ENCODE measurements at places on chromosomes 4 and X. TPM values are rescaled to one million over a fixed set of nuclear protein-coding genes. Genes with fewer than 3 reads are reported as not detected.
A peak's percentile ranks its signal among the peaks of the same experiment; 100 is the strongest.

Gene ZCCHC12
- total RNA-seq, result 0.32 TPM

- no peaks in the 10 kb centered on the region for H3K27me3 ChIP-seq
- H3K27ac ChIP-seq, result no peak overlapping the region
- no peaks in the 10 kb centered on the region for H3K36me3 ChIP-seq
- peaks cover 32% of the 10 kb centered on the region for H3K4me1 ChIP-seq
- DNase-seq, result no peak
These were observed 18.0 kb downstream of the RUFY3 start for GRCh38 chr4:70739496-70740337.

DNA sequence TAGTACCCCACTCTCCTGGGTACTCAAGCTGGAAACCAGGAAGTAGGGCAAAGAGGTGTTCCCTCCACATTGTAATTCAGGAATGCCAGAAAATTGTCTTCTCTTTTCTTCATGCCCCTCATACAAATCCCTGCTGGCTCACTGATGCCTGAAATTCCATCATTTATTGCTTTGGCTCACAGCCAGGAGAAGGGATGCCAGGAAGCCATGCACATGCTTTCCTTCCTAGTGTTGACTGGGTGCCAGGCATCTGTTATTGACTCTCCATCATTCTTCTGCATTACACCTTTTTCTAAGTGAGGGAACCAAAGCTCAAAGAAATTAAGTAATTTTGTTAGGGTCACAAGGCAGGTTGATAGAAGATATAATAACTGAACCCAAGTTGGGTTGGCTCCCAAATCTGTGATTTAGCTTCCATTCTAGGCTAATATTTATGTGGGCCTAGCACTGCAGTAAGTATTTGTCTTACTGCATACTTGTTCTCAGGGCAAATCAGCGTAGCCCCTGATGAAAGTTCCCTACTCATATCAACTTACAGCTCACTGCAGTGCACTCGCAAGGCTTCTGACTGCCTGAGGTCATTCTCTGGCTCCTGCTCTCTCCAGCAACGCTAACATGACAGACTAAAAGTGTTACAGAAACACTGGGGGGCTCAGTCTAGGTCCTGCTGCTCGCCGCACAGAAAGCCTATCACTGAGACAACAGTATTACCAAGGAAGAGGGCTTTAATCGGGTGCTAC is 89.0 kb downstream of the TRAPPC11 start:
- H3K27ac ChIP-seq, result no peak overlapping the region
- H3K36me3 ChIP-seq, result no peaks in the 10 kb centered on the region
- H3K4me1 ChIP-seq, result no peaks in the 10 kb centered on the region
- no peaks in the 10 kb centered on the region for H3K27me3 ChIP-seq

DNA sequence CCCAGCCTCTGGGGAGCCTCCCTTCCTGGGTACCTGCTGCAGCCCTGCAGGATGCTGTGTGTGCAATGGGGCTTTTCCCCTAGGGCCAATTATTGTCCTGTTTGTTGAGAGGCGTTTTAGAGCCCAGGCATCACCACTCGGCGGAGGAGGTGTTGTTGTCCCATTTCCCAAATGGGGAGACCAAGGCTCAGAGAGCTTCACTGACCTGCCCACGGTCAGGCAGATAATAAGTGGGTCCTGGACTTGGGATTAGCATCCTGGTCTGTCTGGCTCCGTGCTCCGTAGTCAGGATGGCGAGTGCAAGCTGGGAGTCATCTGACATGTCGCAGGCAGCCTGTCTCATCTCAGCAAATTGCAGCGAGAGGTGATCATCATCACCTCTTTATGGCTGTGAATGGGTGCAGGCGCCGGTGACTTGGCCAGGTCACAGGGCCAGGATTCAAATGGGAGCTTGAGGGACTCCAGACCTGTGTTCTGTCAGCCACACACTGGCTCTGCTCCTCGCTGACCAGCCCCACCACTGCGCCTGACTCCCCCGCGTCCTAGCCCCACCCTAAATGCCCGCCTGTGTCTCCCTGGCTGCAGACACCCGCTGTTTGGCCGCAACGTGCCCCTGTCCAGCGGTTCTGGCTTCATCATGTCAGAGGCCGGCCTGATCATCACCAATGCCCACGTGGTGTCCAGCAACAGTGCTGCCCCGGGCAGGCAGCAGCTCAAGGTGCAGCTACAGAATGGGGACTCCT is 16.6 kb downstream of the HTRA3 start:
- DNase-seq, result no peak
- H3K27ac ChIP-seq, result no peak overlapping the region
- no peaks in the 10 kb centered on the region for H3K36me3 ChIP-seq
- H3K27me3 ChIP-seq, result no peaks in the 10 kb centered on the region
- H3K4me3 ChIP-seq, result no peak overlapping the region

DNA sequence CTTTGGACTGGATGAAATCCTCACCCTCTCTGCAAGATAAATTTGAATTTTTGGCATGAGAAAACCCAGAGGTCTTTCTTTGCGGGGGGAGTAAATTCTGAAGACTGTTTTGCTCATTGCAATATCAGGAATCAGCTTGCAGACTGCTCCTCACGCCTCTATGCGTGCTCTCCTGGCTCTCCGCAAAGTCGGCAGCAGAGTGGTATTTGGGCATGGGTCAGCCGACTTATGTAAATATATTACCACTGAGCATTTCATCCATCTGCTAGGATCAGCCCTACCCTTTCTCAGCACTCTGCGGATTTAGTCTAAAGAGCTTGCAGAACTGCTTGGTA is 288.0 kb downstream of the ASMT start:
- DNase-seq, result no peak
- peaks cover 3% of the 10 kb centered on the region for H3K27me3 ChIP-seq
- H3K4me3 ChIP-seq, result no peak overlapping the region
- no peaks in the 10 kb centered on the region for H3K36me3 ChIP-seq

DNA sequence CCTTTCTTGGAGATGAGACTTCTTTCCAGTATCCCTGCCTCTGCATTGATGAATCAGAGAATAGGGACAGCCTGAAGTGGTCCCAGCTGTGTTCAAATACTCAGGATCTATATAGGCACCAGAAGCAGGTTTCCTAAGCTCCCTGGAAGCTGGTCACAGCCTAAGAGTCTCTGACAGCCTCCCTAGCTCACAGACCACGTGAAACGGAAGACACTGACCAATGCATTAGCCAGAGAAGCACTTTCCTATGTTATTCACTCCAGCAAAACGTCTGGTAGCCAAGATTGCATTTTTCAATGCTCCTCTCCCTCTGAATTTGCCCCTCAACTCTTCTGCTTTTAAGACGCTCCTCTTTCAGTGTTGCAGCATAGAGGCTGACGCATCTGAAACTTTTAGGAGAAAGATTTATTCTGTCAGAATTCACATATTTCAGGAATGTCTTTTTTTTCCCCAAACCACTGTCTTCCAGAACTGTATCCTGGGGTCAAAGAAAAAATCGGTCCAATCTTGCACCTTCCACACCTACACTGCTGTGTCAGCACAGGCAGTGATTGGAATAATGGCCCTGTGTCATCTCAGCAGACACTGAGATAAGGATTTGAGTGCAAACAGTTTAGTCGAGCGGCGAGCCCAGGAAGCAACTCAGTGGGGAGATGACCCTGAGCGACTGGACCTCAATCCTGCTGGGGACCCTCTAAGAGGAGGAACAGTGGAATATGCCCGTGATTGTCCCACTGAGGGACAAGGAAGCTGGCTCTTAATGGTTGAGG is 109.4 kb downstream of the SMIM20 start:
- no peak for DNase-seq
- H3K27ac ChIP-seq, result no peak overlapping the region
- no peaks in the 10 kb centered on the region for H3K27me3 ChIP-seq

DNA sequence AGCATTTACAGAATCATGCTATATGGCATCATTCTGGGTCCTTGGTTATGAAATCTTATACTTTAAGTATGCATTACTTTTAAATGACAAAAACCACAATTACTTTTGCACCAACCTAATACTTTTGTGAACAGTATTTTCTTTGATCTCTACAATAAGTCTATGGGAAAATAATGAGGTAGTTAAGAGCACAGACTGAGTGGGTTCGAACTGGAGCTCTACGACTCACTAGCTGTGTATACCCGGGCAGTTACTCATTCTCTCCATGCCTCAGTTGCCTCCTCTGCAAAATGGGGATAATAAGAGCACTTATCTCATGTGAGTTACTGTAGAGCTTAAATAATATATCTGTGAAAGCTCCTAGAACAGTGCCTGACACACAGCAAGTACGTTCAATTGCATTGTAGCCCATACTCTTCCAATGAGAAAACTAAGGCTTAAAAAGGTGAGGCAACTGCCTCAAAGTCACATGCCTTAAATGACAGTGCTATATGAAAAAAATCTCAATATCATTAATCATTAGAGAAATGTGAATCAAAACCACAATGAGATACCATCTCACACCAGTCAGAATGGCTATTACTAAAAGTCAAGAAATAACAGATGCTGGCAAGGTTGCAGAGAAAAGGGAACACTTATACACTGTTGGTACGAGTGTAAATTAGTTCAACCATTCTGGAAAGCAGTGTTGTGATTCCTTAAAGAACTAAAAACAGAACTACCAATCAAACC is 151.5 kb downstream of the CHIC2 start:
- H3K27me3 ChIP-seq, result peaks cover 12% of the 10 kb centered on the region
- H3K36me3 ChIP-seq, result no peaks in the 10 kb centered on the region
- no peak overlapping the region for H3K4me3 ChIP-seq
- H3K4me1 ChIP-seq, result peaks cover 8% of the 10 kb centered on the region

- DNase-seq, result no peak
- no peak overlapping the region for H3K27ac ChIP-seq
- H3K36me3 ChIP-seq, result no peaks in the 10 kb centered on the region
- no peak overlapping the region for H3K4me3 ChIP-seq
These were observed 112.2 kb downstream of the AGTR2 start for GRCh38 chrX:116282751-116283150.

- H3K36me3 ChIP-seq, result no peaks in the 10 kb centered on the region
- peaks cover 22% of the 10 kb centered on the region for H3K4me1 ChIP-seq
- no peak overlapping the region for H3K4me3 ChIP-seq
- no peak overlapping the region for H3K27ac ChIP-seq
These were observed 76.1 kb upstream of the STS start for GRCh38 chrX:7071390-7071789.

DNA sequence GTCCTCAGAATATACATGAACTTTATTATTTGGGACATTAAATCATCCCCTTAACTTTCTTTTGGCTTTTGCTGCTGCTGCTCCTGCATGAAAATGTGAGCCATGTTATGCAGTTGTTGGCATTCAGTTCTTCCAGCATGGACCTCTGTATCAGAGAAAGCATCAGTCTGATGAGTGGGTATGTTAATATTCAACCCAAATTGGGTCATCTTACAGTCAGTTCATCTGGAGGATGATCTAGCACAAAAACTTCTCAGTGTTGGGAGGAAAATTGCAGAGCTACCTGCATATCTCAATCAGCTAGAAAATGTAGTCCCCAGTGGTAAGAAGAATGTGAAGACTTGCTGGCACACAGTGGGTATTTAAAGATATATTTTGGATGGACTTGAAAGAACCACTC is 96.7 kb downstream of the IL1RAPL2 start:
- H3K4me1 ChIP-seq, result no peaks in the 10 kb centered on the region
- H3K4me3 ChIP-seq, result no peak overlapping the region
- H3K27ac ChIP-seq, result no peak overlapping the region
- H3K36me3 ChIP-seq, result no peaks in the 10 kb centered on the region
- no peaks in the 10 kb centered on the region for H3K27me3 ChIP-seq

Gene LSM6
- 42.7 TPM for total RNA-seq

- H3K36me3 ChIP-seq, result peaks cover 10% of the 10 kb centered on the region
- H3K27ac ChIP-seq, result no peak overlapping the region
- no peaks in the 10 kb centered on the region for H3K27me3 ChIP-seq
- peak overlapping the region; percentile 89 for H3K4me3 ChIP-seq
- H3K4me1 ChIP-seq, result peaks cover 16% of the 10 kb centered on the region
These were observed 357 bp upstream of the IGBP1 start for GRCh38 chrX:70132877-70133302.

DNA sequence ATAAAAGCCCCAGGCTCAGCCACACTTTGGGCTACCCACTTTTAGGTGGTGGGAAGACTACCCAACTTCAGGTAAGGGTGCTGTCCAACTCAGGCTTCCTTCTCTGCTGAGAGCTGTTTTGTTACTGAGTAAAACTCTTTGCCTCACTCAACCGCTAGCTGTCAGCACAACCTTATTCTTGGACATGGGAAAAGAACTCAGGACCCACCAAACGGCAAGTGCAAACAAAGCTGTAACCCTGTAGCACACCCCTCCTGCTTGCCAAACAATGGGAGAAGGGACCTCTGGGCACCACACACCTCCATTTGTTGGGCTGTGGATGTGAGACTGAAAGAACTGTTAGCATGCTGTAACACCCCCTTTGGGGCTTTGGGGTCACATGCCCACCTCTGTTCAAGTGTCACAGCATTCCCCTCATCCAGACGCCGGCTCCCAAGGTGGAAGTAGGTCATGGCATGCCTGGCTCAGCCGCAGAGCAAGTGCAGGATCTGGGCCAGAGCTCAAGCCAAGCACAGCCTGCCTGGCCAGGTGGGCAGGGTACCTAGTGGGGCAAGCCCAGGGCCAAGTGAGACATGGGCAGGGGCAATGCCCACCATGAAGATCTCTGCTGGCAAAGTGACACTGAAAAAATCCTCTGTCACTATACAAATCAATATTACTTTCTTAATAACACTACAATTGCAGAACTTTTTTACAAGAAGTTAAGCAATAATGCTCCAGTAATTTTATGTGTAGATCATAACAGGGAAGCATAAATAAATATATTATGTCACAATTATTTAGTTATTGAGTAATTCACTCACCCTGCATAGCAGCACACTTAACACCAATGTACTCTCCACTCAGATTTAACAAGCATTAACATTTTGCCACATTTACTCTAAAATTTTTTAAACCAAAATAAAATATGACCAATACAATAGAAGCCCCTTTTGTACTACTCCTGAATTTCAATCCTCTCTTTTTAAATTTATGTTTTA is 107.2 kb downstream of the TBCK start:
- peaks cover 4% of the 10 kb centered on the region for H3K36me3 ChIP-seq
- no peaks in the 10 kb centered on the region for H3K27me3 ChIP-seq
- no peak for DNase-seq
- no peak overlapping the region for H3K27ac ChIP-seq
- H3K4me1 ChIP-seq, result no peaks in the 10 kb centered on the region
- no peak overlapping the region for H3K4me3 ChIP-seq

- no peaks in the 10 kb centered on the region for H3K27me3 ChIP-seq
- peak; percentile 65 for DNase-seq
- peaks cover 2% of the 10 kb centered on the region for H3K36me3 ChIP-seq
- peaks cover 39% of the 10 kb centered on the region for H3K4me1 ChIP-seq
- peak overlapping the region; percentile 98 for H3K27ac ChIP-seq
These were observed 1.3 kb downstream of the CAMK2D start for GRCh38 chr4:113760094-113760794.

GRCh38 chr4:58514299-58514698 is 1404.1 kb upstream of the IGFBP7 start:
- no peaks in the 10 kb centered on the region for H3K36me3 ChIP-seq
- no peak overlapping the region for H3K4me3 ChIP-seq
- H3K27ac ChIP-seq, result no peak overlapping the region
- no peaks in the 10 kb centered on the region for H3K4me1 ChIP-seq

DNA sequence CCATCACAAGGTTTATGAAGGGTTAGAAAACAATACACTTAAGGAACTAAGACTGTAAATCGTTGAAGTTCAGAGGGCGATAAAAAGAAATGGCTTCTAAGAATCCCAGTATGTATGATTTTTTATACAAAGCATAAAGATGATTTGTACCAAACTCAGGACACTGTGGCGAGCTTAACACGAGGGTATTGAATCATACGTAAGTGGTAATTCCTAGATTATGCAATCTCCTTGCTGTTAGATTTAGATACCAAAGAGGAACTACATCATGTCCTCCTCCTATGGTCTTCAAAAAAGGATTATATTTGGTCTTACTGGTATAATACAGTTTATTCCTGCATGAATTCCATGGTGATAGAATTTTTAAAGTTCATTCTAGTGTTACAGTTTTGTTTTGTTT is 23.9 kb downstream of the NFKB1 start:
- H3K27ac ChIP-seq, result no peak overlapping the region
- peaks cover 21% of the 10 kb centered on the region for H3K4me1 ChIP-seq
- no peaks in the 10 kb centered on the region for H3K27me3 ChIP-seq

Gene DOK7
- total RNA-seq, result 24.1 TPM
